A549 (cell line): ENCODE measurements at places on chromosomes 5 and 9. TPM values are rescaled to one million over a fixed set of nuclear protein-coding genes. Genes with fewer than 3 reads are reported as not detected.

DNA sequence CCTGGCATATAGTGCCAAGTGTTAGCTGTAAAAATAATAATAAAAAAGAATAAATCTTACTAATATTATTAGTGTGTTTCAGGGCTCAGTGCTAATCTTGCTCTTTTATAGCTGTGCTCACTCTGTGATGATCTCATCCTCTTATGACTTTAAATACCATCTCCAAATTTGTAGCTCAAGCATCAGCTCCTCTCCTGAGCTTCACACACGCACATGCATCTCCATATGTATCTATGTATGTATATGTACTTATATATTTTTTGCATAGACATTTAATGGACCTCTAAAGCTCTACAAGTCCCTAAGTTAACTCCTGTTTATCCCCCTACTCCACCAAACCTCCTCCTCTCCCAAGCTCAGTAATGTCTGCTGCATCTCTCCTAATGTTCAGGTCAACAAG, 170.8 kb upstream of the NR3C1 start:
- DNase-seq: no peak

GRCh38 chr9:26604076-26604662, 288.4 kb downstream of the CAAP1 start:
- DNase-seq: no peak

- DNase-seq: no peak
Observed at GRCh38 chr9:70043689-70044489, at the start of gene MAMDC2. Gene MAMDC2 (plus strand): TSS chr9:70043848. CDS start chr9:70044198, 350 bp downstream.

PCDHGB7 gene
- polyA plus RNA-seq: 0.03 to 0.06 TPM (median 0.05 TPM) in 3 replicates

HSPB3 gene
- polyA plus RNA-seq: not detected in 3 replicates

GRCh38 chr5:111224561-111225345, 569 bp downstream of the CAMK4 start:
- no peak for DNase-seq

DNA sequence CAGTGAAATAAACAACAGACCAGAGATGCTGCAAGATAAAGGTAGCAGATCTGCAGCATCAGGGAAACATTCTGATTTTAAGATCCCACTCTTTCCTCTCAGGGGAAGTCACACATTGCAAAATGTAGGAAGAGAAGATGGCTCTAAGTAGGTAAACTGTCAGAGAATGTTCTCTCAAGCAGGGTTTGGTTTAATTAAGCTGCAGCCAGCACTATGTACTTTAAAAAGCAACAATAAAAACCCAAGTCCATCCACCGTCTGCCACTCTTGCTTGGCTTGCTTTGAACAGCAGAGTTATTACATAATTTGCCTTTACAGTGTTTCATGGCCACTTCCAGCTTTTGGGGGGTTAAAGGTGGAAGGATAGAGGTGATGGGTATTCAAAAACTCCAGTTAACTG, 343.2 kb upstream of the DAP start:
- no peak for DNase-seq

DNA sequence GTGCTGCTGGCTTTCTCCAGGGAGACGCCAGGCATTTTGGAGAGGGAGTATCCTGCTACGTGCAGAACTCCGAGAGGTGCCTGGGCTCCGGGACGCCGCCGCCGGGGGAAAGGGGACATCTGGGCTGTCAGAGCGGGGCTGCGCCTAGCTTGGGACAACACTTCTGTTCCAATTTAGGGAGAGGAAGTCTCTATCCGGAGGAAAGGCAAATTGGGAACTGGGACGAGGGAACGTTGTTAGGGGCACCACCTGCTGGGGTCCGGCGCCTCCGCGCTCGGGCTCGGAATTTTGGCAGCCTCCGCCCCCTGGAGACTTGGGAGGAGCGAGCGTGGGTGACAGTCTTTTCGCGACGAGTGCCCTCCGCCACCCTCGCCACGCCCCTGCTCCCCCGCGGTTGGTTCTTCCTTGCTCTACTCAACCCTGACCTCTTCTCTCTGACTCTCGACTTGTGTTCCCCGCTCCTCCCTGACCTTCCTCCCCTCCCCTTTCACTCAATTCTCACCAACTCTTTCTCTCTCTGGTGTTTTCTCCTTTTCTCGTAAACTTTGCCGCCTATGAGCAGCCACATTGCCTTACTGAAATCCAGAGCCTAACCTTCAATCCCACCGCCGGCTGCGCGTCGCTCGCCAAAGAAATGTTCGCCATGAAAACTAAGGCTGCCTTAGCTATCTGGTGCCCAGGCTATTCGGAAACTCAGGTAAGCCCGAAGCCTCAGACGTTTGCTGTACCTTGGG, 1.6 kb downstream of the TSLP start:
- DNase-seq: no peak

DNA sequence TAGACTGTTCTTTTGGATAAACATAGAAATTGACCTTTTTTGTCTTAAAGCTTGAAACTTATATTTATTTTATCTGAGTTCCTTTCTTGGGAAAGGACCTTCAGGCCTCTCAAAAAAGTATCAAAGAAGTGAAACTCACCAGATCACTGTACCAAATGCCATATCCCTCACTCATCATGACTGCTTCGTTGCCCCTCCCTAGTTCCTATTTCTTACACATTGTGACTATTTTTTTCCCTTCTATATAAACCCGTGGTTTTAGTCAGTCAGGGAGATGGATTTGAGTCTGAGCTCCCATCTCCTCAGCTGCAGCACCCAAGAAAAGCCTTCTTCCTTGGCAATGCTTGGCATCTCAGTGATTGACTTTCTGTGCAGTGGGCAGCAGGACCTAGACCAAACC, 129.4 kb downstream of the LPAR1 start:
- no peak for DNase-seq
